Upper lobe of left lung (tissue), 6 donors: ENCODE measurements at places on chromosomes 3 and 15. TPM values are rescaled to one million over a fixed set of nuclear protein-coding genes. Genes with fewer than 3 reads are reported as not detected.

GRCh38 chr15:74380361-74381189, 13.1 kb upstream of the CYP11A1 start:
- H3K36me3 ChIP-seq = no peaks in the 10 kb centered on the region
- no peak for DNase-seq
- H3K4me1 ChIP-seq = peaks cover 27% of the 10 kb centered on the region
- no peak overlapping the region for H3K4me3 ChIP-seq

DNA sequence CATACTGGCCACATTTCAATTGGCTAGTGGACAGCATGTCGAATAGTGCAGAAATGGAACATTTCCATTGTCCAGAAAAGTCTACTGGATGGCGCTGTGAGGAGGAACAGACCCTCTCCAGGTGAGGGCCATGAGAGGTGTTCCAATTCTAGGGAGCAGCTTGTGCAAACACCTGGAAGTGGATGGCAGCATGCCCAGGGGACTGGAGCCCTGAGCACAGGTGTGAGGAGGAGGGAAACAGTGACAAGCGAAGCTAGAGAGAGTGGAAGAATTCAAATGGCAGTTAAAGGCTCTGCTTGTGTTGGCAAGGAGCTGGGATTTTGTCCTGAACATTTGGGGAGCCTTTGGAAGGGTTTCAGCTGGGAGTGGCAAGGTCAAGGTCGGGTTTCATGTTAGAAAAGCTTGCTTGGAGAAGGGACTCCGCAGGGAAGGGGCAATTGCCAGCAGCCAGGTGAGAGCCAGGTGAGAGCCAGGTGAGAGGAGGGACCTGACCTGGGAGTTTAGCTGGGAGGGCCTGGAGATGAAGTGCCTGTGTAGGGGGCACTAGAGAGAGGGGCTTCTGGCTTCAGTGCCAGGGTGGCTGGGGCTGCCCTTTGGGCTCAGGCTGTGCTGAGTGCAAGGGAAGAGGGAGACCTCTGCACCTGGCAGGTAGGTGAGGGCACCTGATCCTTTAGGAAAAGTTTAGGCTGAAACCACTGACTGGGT, 93.8 kb downstream of the LINGO1 start:
- H3K4me3 ChIP-seq = no peak overlapping the region
- no peak for DNase-seq

GRCh38 chr3:69724722-69725435, 14.4 kb upstream of the MITF start:
- no peak overlapping the region for H3K4me3 ChIP-seq
- H3K27ac ChIP-seq = no peak overlapping the region
- H3K36me3 ChIP-seq = no peaks in the 10 kb centered on the region
- H3K27me3 ChIP-seq = no peaks in the 10 kb centered on the region

DNA sequence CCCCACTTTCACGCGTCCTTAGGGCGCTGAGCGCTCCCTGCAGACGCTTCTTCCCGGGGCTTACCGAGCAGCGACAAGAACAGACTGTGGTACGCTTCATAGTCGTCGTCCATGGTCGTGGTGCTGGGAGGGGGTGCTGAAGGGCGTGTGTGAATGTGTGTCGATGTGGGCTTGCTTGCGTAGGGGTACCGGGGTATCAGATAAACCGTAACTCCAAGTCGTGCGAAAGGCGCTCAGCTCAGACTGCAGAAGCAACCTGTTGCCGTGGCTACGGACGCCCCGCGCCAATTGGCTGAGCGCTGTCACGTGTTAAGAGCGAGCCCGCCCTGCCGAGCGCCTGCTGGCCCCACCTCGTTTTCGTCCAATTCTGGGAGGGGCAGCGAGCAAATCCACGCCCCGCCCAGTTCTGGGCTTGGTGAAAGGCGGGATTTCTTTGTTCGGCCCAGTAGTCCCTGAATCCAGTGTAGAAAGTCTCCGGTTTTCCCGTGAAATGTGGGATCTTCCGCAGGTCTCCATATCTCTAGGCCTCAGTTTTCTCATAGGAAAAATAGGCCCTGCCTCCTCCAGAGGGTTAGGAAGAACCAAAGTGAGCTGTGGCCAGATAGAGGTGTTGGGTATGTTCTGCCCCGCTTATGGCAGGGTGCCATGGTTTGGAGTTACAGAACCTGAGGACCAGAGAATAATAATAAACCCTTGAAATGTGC, at the start of gene EFCAB12:
TSS of gene EFCAB12 (minus strand) at position 261 of the 704 bp plus-strand sequence. CDS start at position 113, 148 bp downstream.
- peaks cover 34% of the 10 kb centered on the region for H3K36me3 ChIP-seq
- H3K4me3 ChIP-seq = peak within 1 kb of the TSS; percentile 62
- peaks cover 16% of the 10 kb centered on the region for H3K4me1 ChIP-seq
- no peak within 1 kb of the TSS for H3K27ac ChIP-seq

GRCh38 chr3:127691489-127691888, 18.7 kb downstream of the ABTB1 start:
- H3K27me3 ChIP-seq = no peaks in the 10 kb centered on the region
- no peak for DNase-seq
- peaks cover 12% of the 10 kb centered on the region for H3K4me1 ChIP-seq
- H3K36me3 ChIP-seq = peaks cover 27% of the 10 kb centered on the region
- no peak overlapping the region for H3K4me3 ChIP-seq

DNA sequence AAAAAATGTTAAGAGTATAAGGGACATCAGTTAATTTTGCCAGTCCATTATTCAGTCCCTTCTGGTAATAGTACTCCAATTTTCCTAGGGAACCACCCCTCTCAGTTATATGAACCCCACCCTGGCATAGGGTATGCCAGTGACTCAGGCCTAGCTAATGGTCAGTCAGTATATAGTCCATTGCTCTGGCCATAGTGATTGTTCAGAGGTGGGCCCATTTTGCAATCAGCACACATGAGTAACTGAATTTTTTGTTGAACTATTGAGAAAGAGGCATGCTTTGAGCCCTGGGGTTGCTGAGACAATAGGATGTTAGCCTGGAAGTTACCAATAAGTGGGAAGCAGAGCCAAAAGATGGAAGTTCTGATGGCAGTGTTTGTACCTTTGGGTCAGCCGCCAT, 4.1 kb downstream of the LRCH3 start:
- H3K27me3 ChIP-seq = no peaks in the 10 kb centered on the region
- no peak overlapping the region for H3K4me3 ChIP-seq
- no peaks in the 10 kb centered on the region for H3K36me3 ChIP-seq
- no peak overlapping the region for H3K27ac ChIP-seq

GRCh38 chr15:64926661-64927060, 15.0 kb downstream of the ANKDD1A start:
- DNase-seq = no peak
- H3K36me3 ChIP-seq = no peaks in the 10 kb centered on the region
- no peak overlapping the region for H3K4me3 ChIP-seq
- H3K27ac ChIP-seq = no peak overlapping the region

- H3K36me3 ChIP-seq = no peaks in the 10 kb centered on the region
- no peaks in the 10 kb centered on the region for H3K4me1 ChIP-seq
- no peak overlapping the region for H3K4me3 ChIP-seq
- H3K27ac ChIP-seq = no peak overlapping the region
- H3K27me3 ChIP-seq = no peaks in the 10 kb centered on the region
Measured at GRCh38 chr15:71811752-71812735, 1.7 kb downstream of the NR2E3 start.

DNA sequence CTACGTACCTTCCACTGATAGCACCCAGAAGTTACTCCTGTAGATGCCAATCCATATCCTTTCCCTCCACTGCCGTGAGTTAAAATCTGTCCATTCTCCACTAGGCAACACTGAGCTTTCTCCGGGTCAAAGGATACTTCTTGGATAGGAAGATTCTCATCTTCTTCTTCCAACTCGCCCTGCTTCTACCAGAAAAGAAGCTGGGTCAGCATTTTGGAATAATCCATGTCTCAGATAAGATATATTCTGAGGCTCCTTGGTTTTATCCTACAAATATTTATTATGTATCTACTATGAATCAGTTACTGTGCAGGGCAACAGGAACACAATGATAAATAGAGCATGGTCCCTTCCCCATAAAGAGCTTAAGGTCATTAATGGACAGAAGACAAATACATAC, 89.2 kb downstream of the FBXL22 start:
- H3K4me1 ChIP-seq = no peaks in the 10 kb centered on the region
- DNase-seq = no peak
- H3K27me3 ChIP-seq = no peaks in the 10 kb centered on the region
- no peak overlapping the region for H3K4me3 ChIP-seq

GRCh38 chr15:93209690-93210445, 120.9 kb upstream of the RGMA start:
- H3K4me3 ChIP-seq = no peak overlapping the region
- DNase-seq = no peak
- no peaks in the 10 kb centered on the region for H3K4me1 ChIP-seq

DNA sequence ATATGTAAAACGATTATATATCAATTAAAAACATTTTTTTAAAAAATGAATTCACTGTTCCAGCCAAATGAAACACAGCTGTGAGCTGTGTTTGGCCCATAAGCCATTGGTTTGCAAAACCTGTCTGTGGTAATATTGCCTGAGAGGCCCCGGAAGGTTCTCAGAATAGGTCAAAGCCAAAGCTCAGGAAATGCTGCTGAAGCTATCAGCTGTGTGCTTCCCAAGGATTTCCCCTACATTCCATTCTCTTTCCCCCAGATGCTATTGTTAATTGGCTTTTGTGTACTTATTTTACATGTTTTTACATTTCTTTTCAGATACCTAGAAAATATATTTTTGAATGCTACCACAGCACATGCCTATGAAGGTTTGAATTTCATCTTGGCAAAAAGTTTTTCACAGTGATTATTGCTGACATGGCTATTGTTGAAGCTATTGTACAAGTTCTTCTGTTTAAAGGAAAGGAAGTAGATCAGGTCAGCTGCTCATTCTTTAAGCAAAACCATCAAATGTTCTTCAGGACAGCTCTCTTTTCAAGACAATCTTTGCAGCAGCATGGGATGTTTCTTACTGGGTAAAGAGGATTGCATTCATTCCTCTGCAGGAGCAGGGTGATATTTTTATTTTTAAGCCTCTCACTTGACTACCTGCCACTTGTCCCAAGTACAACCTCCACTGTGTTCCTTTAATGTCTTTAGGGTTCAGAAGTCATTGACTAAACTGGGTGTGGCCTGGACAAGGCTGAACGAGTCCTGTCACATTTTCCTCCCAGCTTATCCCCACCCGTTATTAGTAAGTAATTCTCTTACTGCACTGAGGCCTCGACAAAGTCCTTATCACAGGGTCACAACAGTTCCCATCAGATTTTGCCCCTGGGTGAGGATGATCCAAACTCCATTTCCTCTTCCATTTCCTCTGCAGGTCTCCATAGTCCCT, 26.3 kb upstream of the BNC1 start:
- no peaks in the 10 kb centered on the region for H3K27me3 ChIP-seq
- no peak for DNase-seq
- no peaks in the 10 kb centered on the region for H3K36me3 ChIP-seq
- peaks cover 3% of the 10 kb centered on the region for H3K4me1 ChIP-seq
- H3K4me3 ChIP-seq = no peak overlapping the region
- H3K27ac ChIP-seq = no peak overlapping the region

DNA sequence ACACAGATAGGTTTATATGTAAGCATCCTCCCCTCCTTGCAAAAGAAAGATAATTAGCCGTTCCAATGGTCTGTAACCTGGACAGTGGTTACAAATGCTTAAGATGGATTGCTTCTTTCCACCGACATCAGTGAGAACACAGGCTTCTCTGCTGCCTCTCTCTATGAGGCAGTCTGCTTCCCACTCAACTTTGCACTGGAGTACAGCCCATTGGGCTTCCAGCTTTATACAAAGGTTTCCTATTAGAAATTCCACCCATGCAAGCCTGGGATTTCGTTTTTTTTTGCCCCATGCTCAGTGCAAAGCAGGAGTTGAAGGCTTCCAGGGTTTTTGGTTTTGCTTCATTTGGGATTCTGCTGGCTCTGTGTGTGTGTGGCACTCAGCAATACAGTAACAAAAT, 47.3 kb upstream of the C3orf22 start:
- H3K27ac ChIP-seq = no peak overlapping the region
- no peak overlapping the region for H3K4me3 ChIP-seq
- DNase-seq = no peak
- H3K36me3 ChIP-seq = peaks cover 12% of the 10 kb centered on the region

GRCh38 chr3:187186375-187186774, 10.9 kb upstream of the RTP1 start:
- no peaks in the 10 kb centered on the region for H3K27me3 ChIP-seq
- H3K36me3 ChIP-seq = no peaks in the 10 kb centered on the region
- H3K27ac ChIP-seq = no peak overlapping the region
- DNase-seq = no peak

DNA sequence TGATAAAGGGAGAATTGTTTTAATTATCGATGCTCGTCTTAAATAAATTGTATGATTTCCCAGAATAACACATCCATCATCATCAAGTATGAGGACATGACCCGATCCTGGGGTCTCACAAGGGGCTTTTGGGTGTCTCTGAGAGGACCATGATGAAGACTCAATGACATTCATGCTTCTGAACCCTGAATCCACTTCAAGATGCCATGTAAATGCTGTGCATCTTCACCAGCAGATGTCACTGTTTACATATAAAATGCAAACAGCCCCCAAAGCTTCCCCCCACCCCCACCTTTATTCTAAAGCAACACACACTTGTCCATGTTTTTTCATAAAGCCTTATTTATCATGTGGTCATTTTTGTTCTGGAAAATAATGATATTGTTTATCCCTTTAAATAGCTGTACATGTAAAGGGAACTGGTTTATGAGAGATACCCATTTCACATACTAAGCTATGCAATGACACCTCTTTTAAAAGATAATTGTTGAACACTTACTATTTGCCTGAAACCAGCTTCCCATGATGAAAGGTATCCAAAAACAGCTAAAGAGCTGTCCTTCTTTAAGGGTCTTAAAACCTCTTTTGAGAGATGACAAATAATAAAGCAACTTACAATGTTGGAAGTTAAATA, 69.7 kb upstream of the UBE3A start:
- no peak for DNase-seq
- H3K36me3 ChIP-seq = no peaks in the 10 kb centered on the region
- H3K4me1 ChIP-seq = no peaks in the 10 kb centered on the region
- no peaks in the 10 kb centered on the region for H3K27me3 ChIP-seq
- no peak overlapping the region for H3K4me3 ChIP-seq

DNA sequence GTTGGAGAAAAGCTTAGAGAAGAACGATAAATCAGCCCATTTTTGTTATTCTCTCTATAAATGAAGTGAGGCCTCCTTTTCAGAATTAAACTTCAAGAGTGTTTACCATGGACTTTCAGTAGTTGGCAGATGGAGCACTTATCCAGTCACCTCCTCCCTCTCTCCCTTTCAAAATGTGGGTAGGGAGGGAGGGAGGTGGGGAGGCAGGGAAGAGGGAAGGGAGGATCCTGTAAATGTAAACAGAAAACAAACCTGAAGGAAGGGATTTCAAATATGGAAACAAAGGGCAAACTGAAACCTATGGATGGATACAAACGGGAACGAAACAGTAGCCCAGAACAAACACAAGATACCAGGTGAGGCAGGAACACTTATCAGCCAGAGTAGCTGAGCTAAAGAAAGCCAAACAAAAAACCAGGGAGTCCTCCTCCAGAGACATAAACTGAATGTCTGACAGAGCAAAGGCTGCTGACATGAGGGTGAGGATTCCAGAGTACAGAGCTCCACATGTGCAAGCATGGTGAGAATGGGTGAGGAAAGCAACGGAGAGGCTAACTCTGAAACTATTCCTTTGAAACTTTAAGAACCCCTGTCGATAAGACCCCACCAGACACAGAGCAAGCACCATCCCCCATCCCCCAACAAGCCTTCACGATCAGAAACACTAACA, 41.0 kb upstream of the GP5 start:
- peaks cover 6% of the 10 kb centered on the region for H3K4me1 ChIP-seq
- peaks cover 25% of the 10 kb centered on the region for H3K36me3 ChIP-seq
- no peaks in the 10 kb centered on the region for H3K27me3 ChIP-seq
- no peak overlapping the region for H3K4me3 ChIP-seq
- no peak overlapping the region for H3K27ac ChIP-seq
- no peak for DNase-seq

Gene PCLAF
- 1.8 TPM for total RNA-seq

Gene TGM5
- total RNA-seq = not detected

Gene IL17RD
- total RNA-seq = 0.91 TPM

Gene MTMR10
- total RNA-seq = 35.1 TPM
